ENCODE measurements at places on chromosomes 2 and 18.

DNA sequence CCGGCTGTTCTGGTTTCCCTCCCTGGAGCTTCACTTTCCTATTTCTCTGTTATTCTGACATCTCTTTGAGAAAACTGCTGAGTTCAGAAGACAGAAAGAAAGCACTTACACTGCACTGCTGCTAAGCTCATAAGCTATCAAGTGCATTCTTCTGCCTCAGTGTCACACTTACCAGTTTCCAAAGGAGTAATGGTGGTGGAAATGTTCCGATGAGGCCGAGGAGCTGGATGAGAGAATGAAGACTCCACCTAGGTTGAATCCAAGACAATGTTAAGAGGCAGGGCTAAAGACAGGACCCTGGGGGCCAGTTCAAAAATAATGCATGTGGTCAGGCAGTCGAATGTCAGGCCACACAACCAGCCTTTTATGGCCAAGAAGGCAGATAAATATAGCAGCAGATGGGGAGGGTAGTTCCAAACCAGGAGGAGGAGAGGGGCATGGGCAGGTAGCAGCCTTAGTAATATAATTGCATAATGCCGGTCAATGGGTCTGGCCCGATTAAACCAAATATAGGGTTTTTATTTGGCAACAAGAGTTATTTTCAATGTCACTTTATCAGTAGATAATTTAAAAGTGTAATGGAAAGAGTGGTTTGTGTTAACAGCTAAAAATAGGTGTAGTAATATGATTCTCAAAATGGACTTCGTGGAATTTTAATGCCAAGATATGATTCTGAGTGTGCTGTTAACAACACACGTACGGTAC, at the start of gene MYOM1:
Gene MYOM1, minus strand, starts transcription at position 338 of the 705 bp plus-strand sequence. CDS start 4,745 bp downstream, outside the sequence.
- DNase-seq: no peak

DNA sequence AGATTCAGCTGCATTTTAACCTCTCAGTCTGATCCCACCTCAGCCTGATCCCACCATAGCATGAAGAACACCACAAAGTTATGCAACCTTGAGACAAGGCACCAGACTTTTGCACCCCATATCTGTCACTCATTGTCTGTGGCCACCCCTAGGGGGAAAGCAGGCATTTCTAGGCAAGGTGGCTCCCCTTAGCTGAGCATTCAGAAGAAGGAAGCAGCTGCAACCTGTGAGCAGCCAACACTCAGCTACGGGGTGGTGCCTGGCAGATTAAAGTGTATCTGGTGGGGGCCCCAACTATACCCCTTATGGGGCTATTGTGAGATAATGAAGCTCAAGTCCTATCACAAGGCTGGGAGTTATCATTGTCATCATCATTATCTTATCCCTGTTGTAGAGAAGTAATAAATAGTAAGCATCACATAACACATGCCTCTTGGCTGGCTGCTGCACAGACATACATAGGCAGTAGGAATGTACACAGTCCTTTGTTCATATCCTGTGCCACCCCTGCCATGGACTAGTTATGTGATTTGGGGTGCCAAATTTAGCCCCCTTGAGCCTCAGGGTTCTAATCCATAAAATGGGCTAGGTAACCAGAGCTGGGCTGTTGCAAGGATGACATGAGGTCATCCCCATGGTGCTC, 20.6 kb upstream of the TMEM163 start:
- DNase-seq: no peak

- DNase-seq: no peak
Measured at GRCh38 chr2:123785332-123785731, 239.8 kb upstream of the CNTNAP5 start.

DNA sequence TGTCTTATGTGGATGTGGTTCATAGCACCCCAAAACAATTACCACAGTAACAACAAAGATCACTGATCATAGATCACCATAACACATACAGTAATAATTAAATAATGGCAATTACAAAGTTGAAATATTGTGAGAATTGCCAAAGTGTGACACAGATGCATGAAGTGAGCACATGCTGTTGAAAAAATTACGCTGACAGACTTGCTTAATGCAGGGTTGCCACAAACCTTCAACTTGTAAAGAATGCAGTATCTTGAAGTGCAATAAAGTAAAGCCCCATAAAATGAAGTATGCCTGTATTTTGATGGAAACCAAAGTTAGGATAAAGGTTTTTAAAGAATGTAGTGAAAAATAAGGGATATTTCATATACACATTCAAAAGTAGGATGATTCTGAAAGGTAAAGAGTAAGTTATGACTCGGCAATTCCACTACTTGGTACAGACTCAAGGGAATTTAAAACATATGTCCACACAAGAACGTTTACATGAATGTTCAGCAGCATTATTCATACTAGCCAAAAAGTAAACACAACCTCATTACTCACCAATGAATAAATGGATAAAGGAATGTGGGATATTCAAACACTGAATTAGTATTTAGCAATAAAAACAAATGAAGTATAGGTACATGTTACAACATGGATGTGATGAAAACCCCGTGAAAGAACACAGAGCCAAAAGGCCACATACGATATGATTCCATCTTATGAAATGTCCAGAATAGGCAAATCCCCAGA, 61.6 kb downstream of the SCN9A start:
- no peak for DNase-seq

GRCh38 chr2:26627350-26628105, 13.6 kb downstream of the CIB4 start:
- DNase-seq: no peak

- DNase-seq: no peak
Measured at GRCh38 chr2:32058130-32058529, 5.2 kb upstream of the SPAST start.

DNA sequence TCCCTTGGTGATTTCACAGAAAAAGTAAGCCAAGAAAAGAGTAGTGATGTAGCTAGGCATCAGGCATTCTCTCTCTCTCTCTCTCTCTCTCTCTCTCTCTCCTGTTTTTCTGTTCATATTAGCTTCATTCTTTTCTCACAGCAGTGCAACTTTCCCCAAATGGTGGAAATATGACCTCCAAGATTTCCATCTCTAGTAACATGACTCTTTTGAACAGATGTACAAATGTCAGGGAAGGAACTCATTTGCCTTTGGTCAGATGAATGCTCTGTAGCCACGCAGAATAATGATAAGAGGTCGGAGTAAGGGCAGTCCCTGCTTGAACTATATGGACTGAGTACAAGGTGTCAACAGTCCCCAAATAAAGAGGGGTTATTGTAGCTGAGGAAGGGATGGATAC, 316.2 kb downstream of the GALNT13 start:
- DNase-seq: no peak

DNA sequence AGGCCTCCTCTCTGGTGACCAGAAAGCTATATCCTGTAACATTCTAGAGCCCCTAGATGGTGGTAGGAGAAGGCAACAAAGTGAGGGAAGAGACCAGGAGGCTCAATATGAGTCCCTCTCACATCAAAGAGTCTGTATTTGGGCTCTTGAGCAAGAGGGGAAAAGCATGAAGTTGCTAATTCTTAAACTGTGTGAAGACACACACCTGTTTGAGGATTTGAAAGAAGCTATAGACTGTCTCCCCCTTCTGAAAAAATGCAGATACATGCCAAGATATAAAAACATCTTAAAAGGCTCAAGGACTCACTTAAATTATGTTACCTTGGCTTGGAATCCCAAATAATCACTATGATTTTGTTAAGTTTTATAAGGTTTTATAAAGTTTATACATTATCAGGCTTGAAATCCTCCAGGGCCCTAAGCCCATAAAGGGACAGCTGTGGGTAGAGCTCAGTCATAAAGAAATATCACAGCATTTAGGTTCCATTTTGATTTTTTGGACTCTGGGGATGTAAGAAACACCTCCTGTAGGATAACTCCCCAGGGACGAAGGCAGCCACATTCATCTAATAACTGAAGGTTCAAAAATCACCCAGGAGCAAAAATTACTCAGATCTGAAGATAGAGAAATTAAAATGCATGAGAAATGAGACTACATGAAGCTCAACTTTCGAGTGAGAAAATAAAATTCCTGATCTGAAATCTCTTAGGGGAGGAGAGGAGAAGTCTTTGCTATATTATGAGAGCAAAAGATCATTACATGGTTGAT, 136.1 kb upstream of the LGALSL start:
- DNase-seq: no peak

GRCh38 chr2:189178726-189179569, 613 bp downstream of the COL5A2 start:
- no peak for DNase-seq

- DNase-seq: no peak
Measured at GRCh38 chr2:181371782-181372645, 85.2 kb upstream of the ITGA4 start.

Measured in NCI-H1417 (cell line).